ENCODE measurements at places on chromosomes 4 and X.
A peak's percentile ranks its signal among the peaks of the same experiment; 100 is the strongest.

DNA sequence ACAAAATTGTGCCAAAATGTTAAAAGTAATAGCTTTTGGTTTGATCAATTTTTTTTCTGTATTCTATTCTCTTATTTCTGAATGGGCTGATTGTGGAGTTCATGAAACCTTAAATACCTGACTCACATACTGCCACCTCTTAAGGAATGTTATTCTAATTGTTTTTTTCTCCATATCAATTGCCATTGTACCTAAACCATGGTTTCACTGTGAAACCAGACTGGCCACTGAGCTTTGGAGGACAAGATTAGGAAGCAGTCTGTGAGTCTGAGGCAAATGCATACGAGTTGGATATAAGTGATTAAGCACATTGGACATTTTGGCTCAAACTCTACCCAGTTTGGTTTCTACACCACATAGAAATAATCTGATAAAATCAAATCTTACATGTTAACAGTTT is 184.0 kb downstream of the IQCM start:
- no peak for DNase-seq

GRCh38 chr4:21946858-21947257 is 1.7 kb downstream of the KCNIP4 start:
- DNase-seq: no peak

DNA sequence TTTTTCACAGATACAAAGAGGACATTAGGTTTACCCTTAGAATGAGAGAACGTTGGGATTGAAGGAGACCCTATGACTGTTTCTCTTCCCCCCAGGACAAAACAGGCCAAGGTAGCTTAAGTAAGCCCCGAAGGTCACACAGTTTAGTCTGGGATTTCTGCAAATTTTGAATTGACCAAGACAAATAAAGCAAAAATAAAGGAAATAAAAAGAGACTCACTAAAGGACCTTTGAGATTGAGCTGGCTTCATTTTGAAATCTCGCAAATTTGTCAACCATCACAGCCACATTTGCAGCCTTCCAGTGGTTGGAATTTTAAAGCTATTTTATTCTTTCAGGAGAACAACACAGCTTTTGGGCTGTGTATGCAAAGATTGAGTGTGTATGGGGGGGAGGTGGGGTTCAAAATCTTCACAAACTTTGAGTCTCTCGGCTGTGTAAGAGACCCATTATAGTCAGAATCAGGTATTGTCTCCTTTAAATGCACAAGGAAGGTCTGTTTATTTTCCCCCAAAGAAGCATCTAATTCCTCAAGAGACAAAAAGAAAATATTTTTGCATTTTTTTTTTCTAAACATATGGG is 4.2 kb downstream of the TMSB4X start:
- peak; percentile 87 for DNase-seq

GRCh38 chr4:154471526-154472331 is 19.9 kb downstream of the DCHS2 start:
- DNase-seq: no peak

DNA sequence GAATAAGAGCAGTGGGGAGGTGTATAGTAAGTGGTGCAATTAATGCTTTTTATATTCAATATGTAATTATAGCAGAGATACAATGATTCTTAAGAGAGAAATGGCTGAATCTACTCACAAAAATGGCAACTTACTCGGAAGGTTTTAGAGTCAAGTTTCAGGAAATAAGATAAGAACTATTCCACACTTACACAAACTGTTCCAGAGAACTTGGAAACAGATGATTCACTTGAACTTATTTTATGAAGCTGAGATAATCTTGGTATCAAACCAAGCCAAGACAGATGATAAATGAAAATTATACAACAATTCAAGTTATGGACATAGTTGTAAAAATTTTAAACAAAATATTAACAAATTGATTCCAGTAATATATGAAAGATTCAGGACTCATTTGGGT is 311.3 kb upstream of the HS3ST1 start:
- peak; percentile 67 for DNase-seq

DNA sequence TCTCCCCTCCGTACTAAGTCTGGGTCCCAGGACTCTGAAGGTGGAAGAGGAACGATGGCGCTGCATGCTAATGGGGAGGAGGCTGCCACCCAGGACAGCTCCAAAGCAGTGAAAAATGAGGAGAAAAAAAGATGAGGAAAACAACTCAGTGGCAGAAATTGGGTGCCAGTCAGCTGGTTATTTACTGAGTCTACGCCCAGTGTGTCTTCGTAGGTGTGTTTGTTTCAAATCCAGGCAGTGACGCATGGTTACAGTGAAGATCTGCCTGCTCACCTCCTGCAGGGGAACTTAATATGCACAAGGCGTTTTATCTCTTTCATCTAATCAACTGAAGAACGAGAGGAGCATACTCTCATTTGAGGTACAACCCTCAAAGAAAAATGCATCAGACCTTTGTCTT is 70.9 kb upstream of the FBXW7 start:
- no peak for DNase-seq

- DNase-seq: peak; percentile 8
Measured at GRCh38 chr4:8352368-8353157, 83.0 kb downstream of the HTRA3 start.

DNA sequence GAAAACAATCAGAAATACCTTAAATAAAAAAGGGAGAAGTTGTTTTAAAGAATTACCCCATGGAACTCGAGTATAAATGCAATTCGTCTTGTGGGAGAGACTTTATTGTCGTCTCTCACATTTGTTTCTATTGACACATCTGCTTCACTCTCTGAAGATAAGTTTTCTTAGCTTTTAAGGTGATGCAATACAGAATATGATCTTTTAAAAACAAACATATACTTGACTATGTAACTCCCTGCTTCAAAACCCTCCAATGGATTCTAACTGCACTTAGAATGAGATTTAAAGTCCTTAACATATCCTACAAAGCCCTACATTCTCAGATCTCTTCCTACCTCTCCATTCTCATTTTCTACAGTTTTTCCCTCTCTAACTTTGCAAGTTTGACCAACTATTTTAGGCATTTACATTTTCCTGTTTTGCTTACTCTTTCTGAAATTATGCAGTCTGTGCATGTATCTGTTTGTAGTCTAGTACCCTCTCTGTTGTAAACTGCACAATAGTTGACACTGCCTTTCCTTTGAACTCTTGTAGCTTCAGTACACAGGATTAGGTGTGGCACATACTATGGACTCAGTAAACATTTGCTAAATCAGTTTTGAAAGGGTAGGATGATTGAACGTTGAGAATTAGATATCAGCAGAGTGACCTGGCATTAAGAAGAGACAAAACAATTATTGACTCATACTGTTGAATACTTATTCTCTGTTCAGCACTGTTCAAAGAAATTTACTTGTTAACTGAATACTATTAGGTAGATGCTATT is 59.8 kb downstream of the AGTR2 start:
- DNase-seq: peak; percentile 50

DNA sequence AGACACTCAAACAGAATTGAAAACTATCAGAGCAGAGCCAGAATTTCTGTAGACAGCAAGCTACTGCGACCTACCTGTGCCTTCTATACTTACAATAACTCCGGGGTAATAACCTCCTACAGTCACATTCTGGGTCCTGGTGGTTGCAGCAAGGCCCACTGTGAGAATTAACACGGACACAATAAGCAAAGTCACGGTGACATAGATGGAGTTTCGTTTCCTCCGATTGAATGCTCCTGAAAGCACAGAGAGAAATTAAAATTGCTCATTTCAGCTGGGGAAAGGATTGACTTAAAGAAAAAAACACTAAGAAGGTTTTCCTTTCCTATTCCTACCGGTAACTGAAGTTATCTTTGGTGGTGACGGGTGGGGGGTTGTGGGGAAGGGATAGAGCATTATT is 7.0 kb downstream of the TMEM255A start:
- no peak for DNase-seq

DNA sequence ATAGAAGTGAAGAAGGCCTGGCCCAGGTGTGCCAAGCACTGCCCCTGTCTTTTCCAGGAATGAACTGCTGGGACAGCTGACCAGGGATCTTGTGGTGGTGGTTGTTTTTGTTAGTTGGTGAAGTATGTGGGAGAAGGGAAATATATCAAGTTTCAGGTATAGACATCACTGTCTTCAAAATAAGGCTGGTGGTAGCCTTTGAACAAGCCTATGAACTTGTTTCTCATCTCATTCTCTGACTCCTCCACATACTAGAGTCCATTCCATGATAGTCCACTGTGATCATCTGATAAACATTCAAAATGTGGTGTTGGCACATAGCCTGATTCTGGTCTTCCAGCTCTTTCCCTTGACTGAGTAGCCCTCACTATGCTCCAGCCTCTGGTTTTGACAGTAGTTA is 303.7 kb downstream of the CAMK2D start:
- DNase-seq: peak; percentile 63

- DNase-seq: no peak
Measured at GRCh38 chr4:187073820-187074219, 350.2 kb upstream of the FAT1 start.

Data from choroid plexus epithelial cell (primary cell).